Activated naive CD4-positive, alpha-beta T cell (primary cell): ENCODE measurements at places on chromosomes 2 and 18.

- no peak for DNase-seq
These were observed 475.2 kb downstream of the LPIN1 start for GRCh38 chr2:12221584-12221983.

- no peak for DNase-seq
These were observed 519.5 kb upstream of the CHAC2 start for GRCh38 chr2:53247956-53248735.

DNA sequence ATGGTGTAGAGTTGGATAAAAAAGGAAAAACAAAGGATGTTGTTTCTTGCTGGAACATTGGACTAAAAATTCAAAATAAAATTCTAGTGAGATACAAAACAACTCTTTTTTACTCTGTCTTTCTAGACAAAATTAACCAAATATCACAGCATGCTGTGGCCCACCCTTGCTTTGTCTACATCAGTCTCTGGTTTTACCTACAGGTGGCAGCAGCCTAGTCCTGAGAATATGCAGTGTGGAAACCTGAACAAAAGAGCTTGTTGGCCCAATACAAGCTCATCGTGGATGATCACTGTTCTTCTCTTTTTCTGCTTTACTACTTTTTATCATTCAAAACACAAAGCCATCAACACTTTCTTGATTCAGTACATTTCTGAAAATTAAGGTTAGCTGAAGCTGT is 210.4 kb downstream of the CDH19 start:
- no peak for DNase-seq

DNA sequence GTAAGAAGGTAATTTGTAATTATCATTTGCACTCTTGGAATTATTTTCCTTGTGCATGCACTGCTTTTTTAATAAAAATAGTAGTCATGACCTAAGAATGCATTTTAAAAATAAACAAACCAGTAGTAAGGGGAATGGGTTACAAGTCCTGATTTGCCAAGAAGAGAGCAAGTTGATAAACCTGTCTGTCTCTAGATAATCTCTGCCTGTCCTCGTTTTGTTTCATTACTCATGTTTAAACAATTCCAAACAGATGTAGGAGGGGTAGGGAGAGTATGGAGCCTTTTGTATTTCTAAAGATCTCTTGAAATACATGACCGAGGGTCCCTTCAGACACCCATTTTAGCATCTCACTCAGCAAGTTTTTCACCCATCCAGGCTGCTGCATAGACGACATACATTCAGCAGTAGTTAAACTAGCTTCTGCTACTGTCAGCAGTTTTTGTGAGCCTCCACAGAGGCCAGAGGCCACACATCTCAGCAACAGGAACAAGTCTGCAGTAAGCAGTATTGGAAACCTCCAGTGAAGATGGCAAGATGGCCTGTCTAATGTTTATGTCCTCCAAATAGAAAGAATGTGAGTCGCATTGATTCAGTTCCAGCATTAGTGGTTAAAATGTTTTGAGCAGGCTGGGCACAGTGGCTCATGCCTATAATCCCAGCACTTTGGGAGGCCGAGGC is 2.3 kb upstream of the EXOC6B start:
- DNase-seq: no peak

- no peak for DNase-seq
These were observed 2.0 kb downstream of the PAIP2B start for GRCh38 chr2:71224935-71225334.

GRCh38 chr2:22807872-22808271 is 577.1 kb upstream of the KLHL29 start:
- no peak for DNase-seq

DNA sequence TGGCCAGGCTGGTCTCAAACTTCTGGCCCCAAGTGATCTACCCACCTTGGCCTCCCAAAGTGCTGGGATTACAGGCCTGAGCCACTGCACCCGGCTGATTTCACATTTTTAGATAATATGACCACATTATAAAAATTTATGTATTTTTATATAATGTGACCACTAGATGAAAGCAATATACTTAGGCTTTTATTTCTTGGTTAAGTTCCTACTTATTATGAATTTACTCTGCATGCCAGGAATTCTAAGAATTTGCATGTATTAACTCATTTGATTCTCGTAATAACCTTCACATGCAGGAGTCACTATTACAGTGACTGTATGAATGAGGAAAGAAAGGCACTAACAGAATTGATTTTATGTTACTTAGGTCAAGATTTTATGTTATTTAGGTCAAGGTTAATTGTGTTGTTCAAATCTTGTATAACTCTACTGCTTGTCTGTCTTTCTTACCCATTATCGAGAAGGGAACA is 25.6 kb upstream of the CASP8 start:
- no peak for DNase-seq

GRCh38 chr2:191038241-191038725 is 24.3 kb upstream of the STAT1 start:
- no peak for DNase-seq

DNA sequence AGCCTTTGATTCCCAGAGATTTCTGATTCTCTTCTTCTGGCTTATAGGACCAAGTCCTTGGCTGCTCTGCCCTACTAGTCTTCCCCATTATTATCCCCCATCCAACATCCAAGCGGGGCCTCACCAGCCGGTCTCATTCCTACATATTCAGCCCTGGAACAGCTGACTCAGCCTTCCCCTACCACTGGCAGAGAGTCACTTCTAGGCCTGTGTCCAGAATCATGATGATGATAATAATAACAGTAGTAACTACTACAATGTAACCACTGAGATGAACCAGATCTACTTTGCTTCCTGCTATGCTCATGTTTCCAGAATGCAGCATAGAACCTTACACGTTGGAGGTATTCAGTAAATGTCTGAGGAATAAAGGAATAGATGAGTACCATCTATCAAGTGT is 295.2 kb downstream of the SRBD1 start:
- DNase-seq: no peak

GRCh38 chr2:38653380-38653714 is 12.6 kb upstream of the GALM start:
- DNase-seq: no peak

- no peak for DNase-seq
These were observed 260.5 kb downstream of the CCDC85A start for GRCh38 chr2:56444339-56444738.

DNA sequence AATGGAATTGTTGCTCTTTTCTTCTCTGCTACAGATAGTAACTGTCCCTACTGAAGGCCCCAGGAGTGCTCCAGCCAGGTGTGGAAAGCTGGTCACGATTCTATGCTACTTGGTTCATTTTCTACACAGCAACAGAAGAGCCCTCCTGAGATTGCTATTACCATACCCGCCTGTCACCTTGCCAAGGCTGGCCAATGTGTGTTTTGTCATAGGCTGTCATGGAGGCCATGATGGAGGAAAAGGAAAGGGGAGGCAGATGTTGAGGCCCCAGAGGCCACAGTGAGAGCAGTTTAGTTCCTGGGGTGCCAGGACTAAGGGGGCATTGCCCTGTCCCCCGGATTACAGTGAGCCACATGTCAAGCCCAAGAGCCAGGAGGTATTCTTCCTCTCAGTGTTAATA is 952 bp downstream of the ELMOD3 start:
- no peak for DNase-seq

GRCh38 chr2:170180031-170180566 is 2.2 kb downstream of the MYO3B start:
- no peak for DNase-seq

DNA sequence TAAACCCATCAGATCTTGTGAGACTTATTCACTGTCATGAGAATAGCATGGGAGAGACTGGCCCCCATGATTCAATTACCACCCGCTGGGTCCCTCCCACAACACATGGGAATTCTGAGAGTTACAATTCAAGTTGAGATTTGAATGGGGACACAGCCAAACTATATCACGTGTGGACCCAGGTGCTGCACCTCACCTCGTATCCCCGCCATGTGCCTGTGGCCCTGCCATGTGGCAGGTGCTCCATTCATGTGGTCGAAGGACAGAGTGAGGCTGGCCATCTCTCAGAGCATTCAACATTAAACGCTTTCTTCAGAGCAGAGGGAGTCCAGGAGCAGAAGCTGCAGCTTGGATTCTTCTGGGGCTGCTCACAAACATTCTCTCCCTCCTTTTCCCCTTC is 32.3 kb downstream of the MROH2A start:
- no peak for DNase-seq

- no peak for DNase-seq
These were observed 4.2 kb downstream of the ZNF513 start for GRCh38 chr2:27376151-27376865.

DNA sequence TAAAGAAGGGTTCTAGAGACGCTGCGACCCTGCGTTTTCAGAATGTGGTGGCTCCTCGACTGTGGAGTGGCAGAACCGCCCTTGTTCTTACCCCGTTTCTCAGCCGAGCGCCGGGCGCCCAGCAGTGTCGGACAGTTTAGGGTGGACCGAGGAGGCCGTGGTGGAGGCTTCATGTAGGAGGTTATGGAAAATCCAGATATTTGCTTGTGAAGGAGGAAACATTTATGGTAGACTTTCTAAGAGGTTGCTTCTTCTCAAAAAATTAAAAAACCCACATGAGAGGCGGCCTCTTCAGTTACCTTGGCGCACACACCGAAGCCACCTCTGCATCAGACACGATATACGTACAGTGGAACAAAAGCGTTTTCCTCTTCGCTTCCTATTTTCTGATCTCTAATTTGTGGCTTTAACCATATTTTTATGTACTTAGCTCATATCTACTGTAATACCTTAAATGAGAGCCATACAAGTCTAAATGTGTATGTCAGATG is 120.8 kb downstream of the NFATC1 start:
- DNase-seq: peak; percentile 19

- no peak for DNase-seq
These were observed 97.0 kb downstream of the NEB start for GRCh38 chr2:151637271-151637781.

DNA sequence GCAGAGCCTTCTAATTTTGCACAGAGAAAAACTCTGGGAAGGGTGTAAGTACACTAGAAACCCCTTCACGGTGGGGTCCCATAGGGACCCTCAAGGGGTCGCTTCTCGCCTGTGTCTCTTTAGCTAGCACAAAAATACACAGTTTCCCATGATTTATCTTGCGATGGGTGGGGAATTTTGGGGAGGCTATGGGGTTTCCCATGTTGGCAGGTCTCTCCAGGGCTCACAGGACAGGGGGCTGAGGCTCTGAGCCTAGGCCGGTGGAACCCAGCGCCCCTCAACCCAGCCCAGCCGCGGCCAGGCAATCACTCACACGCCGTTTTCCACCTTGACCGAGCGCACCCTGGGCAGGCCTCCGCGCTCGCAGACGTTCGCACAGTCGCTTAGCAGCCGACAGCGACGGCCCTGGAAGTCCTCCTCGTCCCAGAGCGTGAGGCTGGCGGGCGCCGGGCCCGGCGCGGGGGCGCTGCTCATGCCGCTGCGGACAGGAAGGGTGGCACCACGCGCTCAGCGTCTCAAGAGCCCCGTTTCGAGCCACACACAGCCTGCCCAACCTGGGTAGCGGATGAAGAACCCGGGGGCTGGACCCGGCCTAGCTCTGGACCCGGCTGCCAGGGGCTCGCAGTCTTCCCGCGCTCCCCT is 398 bp downstream of the CRYBA2 start:
- DNase-seq: no peak
